ENCODE measurements at places on chromosomes 4 and X.

- DNase-seq, result peak; percentile 73
Measured at GRCh38 chrX:134542485-134542884, 82.5 kb downstream of the HPRT1 start.

- no peak for DNase-seq
Measured at GRCh38 chr4:168587411-168588125, 90.7 kb downstream of the PALLD start.

GRCh38 chr4:37393321-37393720 lies 148.8 kb downstream of the NWD2 start:
- DNase-seq, result no peak

DNA sequence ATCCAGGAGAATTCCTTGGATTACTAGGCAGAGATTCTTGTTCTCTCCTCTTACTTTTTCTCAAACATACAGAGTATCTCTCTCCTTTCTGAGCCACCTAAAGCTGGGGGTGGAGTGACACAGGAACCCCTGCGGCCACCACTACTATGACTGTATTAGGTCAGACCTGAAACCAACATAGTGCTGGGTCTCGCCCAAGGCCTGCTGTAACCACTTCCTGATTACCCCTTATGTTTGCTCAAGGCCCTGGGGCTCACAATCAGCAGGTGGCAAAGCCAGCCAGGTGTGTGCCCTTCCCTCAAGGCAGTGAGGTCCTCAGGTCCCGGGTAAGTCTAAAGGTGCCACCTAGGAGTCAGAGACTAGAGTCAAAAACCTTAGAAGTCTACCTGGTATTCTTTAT lies 166.4 kb downstream of the PARM1 start:
- DNase-seq, result no peak

GRCh38 chrX:33434256-33435092 lies 223.1 kb upstream of the DMD start:
- DNase-seq, result peak; percentile 13

- no peak for DNase-seq
Measured at GRCh38 chr4:142551517-142552305, 294.4 kb downstream of the INPP4B start.

GRCh38 chr4:183318656-183319055 lies 1.4 kb downstream of the CLDN22 start:
- DNase-seq, result no peak

DNA sequence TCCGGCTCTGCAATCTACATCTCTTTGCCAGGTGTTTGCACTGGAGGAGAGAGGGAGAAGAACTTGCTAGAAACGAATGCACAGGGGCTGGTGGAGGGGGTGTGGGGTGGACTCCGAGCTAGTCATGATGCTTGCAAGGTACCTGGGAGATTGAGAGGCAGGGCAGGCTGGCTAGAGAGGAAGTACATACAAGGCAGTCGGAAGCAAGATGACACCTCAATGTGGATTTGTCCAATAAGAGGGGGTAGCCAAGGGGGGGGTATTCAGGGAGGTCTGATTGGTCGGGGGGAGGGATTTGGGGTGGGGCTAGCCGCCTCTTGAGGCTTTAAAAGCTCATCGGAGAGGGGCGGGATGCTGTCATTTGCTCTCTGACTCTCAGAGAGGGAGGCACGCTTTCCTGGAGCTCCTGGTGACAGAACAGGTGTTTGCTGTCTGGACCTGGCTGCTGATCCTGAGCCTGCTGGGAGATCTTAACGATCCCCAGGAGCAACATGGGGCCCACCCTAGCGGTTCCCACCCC lies at the start of gene GPR50:
Gene GPR50, plus strand, starts transcription at position 354 of the 520 bp plus-strand sequence. Its CDS starts 138 bp downstream, at position 492.
- no peak for DNase-seq

DNA sequence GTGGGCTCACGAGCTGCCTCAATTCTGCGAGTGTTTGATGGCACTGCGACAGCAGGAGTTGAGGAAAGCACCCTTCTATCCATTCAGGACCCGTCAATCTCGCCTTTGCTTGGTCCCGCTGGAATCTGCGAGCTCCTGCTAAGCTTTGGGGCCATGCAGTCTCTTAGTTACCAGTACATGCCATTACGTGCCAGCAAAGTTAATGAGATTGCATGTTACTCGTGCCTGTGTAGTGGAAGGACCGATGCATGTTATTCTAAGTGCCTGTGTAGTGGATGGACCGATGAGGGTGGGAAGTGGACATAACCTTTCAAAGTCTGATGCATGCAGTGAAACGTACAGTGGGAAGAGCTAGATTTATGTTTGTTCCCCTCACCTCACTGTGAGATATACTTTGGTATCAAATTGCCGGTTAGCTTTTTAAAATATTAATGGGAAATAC lies 569 bp downstream of the RPS3A start:
- DNase-seq, result no peak

DNA sequence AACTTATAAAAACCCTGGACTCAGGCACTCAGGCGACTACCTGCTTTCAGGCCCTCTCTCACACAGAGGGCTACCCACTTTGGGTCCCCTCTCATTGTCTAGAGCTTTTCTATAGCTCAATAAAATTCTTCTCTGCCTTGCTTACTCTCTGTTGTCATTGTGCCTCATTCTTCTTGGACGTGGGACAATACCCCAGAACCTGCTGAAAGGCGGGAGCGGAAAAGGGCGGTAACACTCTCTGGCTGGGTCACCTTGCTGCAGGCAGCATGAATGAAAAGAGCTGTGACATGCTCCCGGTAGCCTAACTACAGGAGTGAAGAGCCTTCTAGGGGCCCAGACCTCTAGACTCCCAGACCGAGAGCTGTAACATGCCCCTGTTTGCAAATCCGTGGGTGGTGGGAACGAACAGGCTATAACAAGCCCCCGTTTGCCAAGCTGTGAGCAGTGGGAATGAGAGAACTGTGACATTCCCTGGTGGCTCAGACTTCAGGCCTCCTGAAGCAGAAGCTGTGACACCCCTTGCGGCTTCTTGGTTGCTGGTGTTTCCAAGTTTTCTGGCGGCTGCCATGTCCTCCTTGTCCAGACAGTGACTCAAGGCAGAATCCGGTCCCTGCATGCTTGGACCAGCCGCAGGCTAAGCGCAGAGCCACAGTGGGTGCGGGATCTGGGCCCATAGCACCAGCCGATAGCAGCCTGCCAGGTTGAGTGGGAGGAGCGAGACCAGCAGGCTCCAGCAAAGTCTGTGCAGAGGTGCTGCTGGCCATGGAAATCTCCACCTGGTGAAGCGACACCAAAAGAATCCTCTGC lies 684.6 kb downstream of the ARAP2 start:
- no peak for DNase-seq

GRCh38 chrX:729583-730409 lies 99.2 kb downstream of the SHOX start:
- no peak for DNase-seq

DNA sequence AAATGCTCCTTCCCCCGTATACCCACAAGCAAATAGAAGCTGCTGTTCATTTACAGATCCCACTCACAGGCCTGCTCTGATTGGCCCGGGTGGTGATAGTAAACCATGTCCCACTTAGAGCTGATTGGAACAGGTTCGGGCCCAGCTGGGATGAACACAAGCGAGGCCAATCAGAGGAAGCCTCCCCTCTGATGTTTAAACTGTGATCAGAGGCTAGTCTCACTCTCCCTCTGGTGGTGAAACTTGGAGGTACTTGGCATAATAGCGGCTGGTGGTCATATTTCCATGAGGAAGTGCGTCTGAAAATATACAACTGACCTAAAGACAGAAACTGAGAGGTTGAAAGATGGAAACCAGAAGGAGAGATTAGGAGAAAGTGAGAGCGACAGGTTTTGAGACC lies 51.5 kb upstream of the TRPC3 start:
- DNase-seq, result no peak

GRCh38 chr4:3304831-3305609 lies 12.2 kb downstream of the RGS12 start:
- DNase-seq, result no peak

- DNase-seq, result no peak
Measured at GRCh38 chr4:9874385-9874784, 93.0 kb downstream of the DRD5 start.

DNA sequence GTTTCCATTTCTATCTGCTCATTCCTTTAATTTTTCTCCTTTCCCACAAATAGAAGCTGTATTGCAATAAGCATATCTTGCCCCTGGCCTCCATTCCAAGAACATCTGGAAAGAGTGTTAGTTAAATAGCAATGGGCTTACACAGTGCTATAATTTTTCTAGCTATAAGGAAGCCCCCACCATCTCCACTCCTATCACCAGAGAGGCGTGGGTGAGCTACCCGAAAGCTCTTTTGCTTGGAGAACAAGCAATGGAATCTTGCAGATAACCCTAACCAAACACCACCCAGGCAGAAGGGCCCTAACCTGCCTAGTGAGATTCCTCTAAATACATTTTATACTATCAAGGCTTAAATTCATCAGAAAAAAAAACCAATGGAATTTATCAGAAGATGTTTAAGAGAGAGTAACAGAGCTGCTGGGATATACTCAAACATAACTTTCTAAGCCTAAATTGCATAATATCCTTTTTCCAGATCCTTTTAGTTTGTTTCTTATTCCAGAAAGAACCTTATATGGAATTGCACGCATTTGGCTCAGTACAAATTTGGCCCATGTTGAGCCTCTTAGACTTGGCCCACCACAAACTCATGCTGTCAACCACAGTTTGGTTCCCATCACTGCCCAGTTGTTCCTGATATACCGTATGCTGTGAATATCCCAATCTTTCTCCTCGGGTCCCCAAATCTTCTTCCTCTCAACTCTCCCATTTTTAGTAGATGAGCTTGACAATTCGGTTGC lies 91.6 kb upstream of the PLAC1 start:
- no peak for DNase-seq

DNA sequence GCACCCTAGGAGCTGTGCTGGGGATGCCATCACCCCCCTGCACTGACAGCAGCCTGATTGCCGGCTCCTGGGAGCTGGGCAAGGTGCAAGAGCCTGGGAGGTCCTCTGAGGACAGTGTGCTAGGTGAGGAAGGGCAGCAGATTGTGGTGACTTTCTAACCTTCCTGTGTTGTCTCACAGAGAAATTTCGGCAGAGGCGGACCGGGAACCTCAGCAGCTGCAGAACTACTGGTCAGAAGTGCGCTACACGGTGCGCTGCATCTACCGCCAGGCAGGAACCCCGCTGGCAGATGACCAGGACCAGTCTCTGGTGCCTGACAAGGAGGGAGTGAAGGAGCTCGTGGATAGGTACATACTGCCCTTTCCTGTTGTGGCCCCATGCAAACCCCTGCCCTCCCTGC lies 89.8 kb downstream of the FAM193A start:
- no peak for DNase-seq

- peak; percentile 1 for DNase-seq
Measured at GRCh38 chr4:180449395-180449956, 1793.7 kb upstream of the TENM3 start.

GRCh38 chr4:48904541-48905142 lies 1.9 kb downstream of the OCIAD2 start:
- DNase-seq, result no peak

DNA sequence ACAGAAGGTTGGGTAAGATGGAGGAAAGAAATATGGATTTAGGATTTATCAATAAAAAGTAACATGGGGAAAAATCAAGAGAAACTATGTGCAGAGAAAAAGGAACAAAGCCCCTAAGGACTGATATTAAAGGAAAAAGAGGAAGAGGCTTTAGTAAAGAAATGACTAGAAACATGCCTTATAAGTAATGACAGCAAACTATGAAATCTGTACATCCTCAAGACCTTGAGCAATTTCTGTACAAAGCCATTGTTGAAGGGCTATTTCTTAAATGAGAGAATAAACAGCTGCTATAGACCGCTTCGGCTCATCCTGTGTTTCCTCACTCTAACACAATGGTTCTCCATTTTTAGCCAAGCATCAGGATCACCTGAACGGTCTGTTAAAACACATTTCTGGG lies 180.3 kb upstream of the ATOH1 start:
- no peak for DNase-seq

DNA sequence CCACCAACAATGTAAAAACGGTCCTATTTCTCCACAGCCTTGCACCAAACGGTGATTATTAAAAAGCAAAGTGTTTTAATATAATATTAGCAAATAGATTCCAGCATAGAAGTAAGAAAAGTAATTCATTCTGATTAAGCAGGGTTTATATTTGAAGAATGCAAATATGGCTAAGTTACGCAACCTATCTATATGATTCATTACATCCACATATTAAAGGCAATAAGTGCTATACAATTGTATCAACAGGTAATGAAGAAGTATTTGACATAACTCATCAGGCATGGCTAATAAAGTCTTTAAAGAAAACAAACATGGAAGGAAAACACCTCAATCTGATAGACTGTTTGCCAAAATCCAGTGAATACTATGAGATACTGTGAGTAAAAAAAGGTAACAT lies 29.0 kb downstream of the KCNE5 start:
- DNase-seq, result no peak

- DNase-seq, result no peak
Measured at GRCh38 chr4:38290366-38290765, 330.2 kb downstream of the PTTG2 start.

DNA sequence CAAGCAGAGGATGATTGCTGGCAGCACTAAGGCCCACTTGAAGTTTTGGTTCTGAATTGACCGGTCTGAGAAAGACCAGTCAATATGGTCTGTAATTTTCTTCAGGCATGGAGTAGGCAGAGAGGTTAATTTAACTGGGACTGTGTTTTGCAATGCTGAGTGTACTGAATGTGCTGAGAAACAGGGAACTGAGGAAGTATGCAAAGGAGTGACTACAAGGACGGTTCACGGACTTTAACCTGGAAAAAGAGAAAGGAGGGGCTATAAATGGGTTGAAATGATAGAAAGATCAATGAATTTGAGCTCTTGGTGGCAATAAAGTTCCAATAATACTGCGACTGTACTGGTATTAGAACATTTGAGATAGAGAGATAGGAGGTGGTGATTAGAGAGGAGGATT lies 84.5 kb downstream of the MAGEB17 start:
- no peak for DNase-seq

GRCh38 chr4:80931631-80932081 lies 98.9 kb upstream of the BMP3 start:
- no peak for DNase-seq

GRCh38 chr4:1478766-1479355 lies 72.6 kb upstream of the NKX1-1 start:
- no peak for DNase-seq

DNA sequence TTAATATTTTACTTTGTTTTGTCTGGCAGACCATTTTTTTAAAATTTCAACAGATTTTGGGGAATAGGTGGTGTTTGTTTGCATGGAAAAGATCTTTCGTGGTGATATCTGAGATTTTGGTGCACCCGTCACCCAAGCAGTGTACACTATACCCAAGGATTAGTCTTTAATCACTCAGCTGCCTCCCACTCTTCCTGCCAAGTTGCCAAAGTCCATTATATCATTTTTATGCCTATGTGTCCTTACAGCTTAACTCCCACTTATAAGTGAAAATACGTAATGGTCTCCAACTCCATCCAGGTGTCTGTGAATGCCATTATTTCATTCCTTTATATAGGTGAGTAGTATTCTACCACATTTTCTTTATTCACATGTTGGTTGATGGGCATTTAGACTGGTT lies 281.7 kb upstream of the GK2 start:
- DNase-seq, result no peak

DNA sequence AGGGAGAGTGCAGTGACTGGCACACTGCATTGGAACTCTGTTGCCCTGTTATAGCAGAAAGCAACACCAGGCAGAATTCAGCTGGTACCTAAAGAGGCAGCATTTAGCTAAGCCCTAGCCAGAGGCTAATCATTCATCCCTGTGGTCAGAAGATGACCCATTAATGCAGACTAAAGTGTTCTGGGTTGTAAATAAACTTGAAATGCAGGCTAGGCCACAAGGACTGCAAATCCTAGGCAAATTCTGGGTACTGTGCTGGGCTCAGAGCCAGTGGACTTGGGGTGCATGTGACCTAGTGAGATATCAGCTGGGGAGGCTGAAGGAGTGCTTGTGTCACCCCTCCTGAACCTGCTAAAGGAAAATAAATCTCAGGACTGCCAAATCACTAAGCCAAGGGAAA lies 91.2 kb downstream of the LPAR4 start:
- DNase-seq, result no peak

All from NCI-H1436 (cell line).